RPMI7951 (cell line): ENCODE measurements at places on chromosomes 7 and 10. TPM values are rescaled to one million over a fixed set of nuclear protein-coding genes. Genes with fewer than 3 reads are reported as not detected.

STK31 gene
- total RNA-seq, result not detected in 2 replicates

TAS2R4 gene
- 0.10 and 0.12 TPM in 2 replicates for total RNA-seq

CNNM1 gene
- total RNA-seq, result 1.4 and 2.2 TPM in 2 replicates

GIMAP4 gene
- total RNA-seq, result not detected in 2 replicates

AGMO gene
- total RNA-seq, result 1.1 and 1.4 TPM in 2 replicates

GRCh38 chr7:37643876-37644275 is 39.7 kb upstream of the GPR141 start:
- no peak for DNase-seq

WNT8B gene
- total RNA-seq, result not detected in 2 replicates

GRCh38 chr10:124210263-124210662 is 116.9 kb upstream of the CHST15 start:
- no peak for DNase-seq

OLAH gene
- total RNA-seq, result not detected in 2 replicates

GRCh38 chr10:31490858-31491504 is 172.0 kb downstream of the ZEB1 start:
- DNase-seq, result peak; percentile 67

- DNase-seq, result no peak
These were observed 541 bp downstream of the ELMO1 start for GRCh38 chr7:37448011-37448635.
